ENCODE measurements at places on chromosomes 6 and 20.

GRCh38 chr6:157050537-157051265 lies 272.6 kb downstream of the TMEM242 start:
- DNase-seq: peak; percentile 67

DNA sequence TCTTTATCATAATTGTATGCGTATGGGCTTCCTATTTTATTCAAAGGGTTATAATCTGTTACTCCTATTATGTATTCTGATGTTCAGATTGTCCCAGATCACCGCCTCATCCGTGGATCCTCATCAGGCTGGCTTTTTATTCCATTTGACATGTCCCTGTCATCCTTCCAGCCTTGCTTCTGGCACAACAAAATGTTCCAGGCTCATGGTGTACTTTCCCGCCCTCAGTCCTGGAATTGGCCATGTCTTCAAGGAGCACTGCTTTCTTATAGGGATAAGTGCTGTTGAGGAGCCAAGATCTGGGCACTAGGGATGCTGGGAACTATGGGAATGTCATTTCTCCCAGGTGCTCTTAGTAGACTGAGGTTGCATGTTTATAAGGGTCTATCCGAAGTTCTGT lies 207.8 kb downstream of the JARID2 start:
- DNase-seq: no peak

DNA sequence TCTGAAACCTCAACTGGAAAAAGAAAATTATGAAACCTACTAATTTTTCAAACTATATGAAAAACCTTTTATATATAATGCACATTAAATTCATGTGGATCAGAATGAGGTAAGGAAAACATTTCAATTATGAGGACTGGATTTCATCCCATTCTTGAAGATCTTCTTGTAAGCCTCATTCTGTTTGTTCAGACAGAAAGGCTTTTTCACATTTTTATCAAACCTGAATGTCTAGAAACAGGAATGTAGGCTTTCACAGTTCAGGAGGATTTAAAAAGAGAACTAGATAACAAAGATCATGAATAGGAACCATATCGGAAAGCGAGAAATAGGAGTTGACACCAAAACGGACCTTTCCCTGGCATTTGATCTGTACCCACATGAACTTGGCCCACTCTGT lies 192.5 kb upstream of the KCNK16 start:
- no peak for DNase-seq

- DNase-seq: no peak
These were observed 254.4 kb upstream of the PMEPA1 start for GRCh38 chr20:57964011-57964862.

GRCh38 chr6:169775321-169775720 lies 23.9 kb downstream of the ERMARD start:
- no peak for DNase-seq

DNA sequence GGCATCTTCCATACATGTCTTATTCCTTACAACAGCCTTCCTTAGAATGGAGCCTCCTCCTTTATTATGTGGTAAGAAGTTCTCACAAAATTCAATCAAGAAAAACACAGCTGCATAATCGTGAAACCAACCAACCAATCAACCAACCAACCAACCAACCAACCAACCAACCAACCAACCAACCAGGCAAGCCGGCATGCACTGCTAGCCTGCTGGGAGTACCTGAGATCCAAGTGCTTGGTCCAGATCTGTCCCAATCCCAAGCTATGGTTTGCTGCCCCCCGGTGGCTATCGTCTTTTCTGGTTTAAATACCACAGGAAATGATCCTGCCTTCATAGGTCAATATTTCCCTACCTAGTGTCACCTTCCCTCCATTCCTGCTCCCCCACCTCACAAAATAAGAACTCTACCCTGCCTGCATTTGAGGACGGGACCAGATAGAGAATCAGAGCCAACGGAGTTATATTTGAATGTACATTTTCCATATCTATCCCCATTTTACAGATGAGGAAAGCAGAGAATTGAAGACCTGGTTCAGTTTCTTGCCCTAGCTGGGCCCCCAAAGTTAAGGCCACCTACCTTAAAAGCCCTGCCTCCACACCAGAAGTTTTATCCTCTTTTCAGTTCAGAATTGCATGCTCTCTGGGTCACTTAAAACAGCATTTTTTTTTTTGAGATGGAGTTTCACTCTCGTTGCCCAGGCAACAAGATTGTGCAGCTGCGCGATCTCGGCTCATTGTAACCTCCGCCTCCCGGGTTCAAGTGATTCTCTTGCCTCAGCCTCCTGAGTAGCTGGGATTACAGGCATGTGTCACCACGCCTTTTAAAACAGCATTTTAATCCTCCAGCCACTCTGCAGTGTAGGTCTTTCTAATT lies 27.1 kb downstream of the RAB44 start:
- peak; percentile 73 for DNase-seq

- DNase-seq: peak; percentile 53
These were observed 43.1 kb downstream of the CD109 start for GRCh38 chr6:73739096-73739495.

- no peak for DNase-seq
These were observed 23.1 kb downstream of the OSTM1 start for GRCh38 chr6:108051481-108051880.

DNA sequence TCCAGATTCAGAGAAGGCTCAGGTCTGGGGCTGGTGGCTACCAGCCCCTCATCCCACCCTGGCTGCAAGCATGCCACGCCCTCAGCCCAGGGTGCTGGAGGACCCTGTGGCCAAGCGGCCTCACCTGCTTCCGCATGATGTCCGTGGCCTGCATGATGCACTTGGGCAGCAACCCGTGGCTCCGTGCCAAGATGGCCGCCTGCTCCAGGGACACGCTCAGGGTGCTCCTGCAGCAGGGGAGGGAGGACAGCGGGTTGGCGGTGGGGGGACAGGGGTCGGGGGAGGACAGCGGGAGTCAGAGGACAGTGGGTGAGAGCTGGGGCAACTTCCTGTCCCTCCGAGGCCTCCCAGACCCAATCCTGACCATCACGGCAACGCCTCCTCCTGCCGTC lies 200.1 kb downstream of the PREX1 start:
- DNase-seq: no peak

DNA sequence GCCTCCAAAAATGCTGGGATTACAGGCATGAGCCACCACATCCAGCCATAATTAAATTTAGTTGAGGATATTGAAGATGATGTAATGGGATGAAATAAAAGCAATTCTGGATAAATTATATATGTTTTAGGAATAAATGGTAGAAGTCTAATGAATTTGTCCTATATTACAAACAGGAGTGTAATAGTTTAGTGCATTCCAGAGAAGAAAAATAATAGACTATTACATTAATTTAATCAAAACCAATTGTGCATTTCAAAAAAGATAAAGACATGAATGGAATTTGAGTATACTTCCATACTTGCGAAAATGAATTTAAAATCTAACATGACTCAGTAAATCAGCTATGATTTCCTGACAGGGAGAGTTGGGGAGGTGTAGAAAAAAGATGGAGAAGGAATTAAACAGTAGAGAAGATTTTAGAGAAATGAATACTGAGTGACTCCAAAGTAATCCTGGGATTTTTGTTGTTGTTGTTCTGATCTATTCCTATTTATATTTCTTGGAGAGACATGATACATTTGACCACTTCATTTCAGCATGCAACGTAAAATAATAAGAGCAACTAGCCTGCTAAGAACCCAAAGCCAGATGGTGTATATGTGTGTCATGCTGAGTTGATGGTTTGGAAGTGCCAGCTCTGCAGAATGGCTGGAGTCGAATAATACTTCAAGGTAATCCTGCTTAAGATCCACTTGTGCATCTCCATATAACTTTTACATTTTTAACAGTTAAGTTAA lies 67.4 kb downstream of the AIG1 start:
- no peak for DNase-seq

DNA sequence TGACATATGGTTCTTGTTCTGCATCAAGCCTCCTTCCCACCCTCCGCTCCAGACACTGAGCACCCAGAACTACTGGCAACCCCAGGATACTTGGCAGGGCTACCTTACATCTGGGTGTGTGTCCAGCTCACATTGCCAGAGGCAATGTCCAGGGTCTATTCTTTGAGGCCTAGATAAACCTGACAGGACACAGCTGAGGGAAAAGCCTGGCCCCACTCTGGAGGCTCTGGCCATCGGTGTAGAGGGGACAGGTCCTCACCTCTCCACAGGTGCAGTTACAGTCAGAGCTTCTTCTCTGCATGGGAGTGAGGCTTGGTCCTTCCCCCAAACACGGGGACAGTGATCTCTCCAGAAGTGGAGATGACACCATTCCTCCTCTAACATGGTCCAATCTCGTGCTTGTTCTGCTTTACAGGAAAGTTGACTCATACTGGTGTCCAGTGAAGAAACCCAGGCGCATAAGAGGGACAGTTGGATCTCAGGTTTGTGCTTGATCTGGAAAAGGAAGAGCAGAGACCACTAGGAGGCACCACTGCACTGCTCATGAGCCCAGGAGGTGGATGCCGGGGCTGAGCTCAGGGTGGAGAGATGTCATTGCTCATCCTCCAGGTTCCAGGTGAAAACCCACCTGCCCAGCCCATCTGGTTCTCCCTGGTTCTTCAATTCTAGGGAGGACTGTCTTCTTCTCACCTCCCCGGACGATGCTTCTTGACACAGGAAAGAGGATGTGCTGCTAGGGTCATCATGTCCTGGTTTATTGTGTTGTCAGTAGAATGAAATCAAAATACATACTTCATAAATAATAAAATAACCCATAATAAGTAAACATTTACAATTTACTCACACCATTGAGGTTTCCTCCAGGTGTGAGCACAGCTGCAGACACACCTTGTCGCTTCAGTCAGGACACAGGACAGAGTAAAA lies 14.7 kb downstream of the HLA-F start:
- DNase-seq: peak; percentile 76

- no peak for DNase-seq
These were observed 5.4 kb upstream of the FAM210B start for GRCh38 chr20:56353356-56353755.
